A673 (cell line): ENCODE measurements at places on chromosomes 16 and 17. TPM values are rescaled to one million over a fixed set of nuclear protein-coding genes. Genes with fewer than 3 reads are reported as not detected.

Gene RAB37
- total RNA-seq = not detected in 2 replicates

GRCh38 chr16:10552998-10553491 is 27.4 kb downstream of the EMP2 start:
- H3K36me3 ChIP-seq = no peaks in the 10 kb centered on the region
- H3K27me3 ChIP-seq = no peaks in the 10 kb centered on the region
- no peak overlapping the region for H3K27ac ChIP-seq

DNA sequence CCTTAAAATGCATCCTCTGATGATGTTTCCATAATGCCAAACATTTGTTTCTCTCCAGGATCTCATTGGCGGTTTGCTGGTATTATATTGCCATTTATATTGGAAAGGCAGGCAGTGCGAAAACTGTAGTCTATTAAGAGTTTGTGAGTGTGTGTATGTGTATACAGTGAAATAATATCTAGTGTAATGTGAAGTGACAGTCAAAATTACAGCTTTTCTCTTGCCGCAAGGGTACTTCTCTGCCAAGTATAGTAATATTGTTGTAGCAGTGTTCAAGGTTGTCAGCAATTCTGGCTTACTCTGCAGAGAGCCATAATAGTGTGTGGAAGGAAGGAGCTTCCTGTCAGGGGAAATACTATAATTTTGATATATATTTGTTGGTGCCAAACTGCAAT is 178.6 kb downstream of the WWOX start:
- H3K27me3 ChIP-seq = no peaks in the 10 kb centered on the region
- no peak overlapping the region for H3K27ac ChIP-seq
- no peak overlapping the region for H3K4me3 ChIP-seq

Gene KRT16
- not detected in 2 replicates for total RNA-seq

DNA sequence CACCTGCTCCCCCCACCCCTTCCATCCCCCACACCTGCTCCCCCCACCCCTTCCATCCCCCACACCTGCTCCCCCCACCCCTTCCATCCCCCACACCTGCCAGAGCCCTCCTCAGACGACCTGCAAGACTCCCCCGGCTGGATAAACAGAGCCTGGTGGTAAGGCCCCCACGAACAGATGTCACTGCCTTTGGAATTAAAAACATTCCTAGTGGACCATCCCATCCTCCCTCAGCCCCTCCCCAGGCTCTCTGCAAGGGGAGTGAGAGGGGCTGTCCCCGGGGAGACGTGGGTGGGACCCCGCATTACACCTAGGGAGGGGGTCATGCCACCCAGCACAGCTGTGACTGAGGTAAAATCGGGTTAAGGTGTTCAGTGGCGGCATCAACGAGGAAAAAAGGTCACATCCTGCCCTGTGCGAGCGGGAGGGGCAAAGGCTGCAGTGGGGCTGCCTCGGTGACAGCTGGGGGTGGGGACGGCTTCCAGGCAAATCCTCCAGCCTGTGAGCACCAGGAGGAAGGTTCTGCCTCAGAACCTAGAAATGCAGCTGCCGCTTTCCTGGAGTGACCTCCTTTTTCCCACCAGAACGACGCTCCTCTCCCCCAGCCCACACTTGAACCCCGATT is 38.7 kb downstream of the TIMM22 start:
- no peaks in the 10 kb centered on the region for H3K36me3 ChIP-seq
- no peak for DNase-seq

GRCh38 chr17:57269598-57270255 is 13.4 kb downstream of the MSI2 start:
- no peak overlapping the region for H3K4me3 ChIP-seq
- H3K36me3 ChIP-seq = peaks cover 11% of the 10 kb centered on the region
- H3K4me1 ChIP-seq = no peaks in the 10 kb centered on the region
- no peak overlapping the region for H3K27ac ChIP-seq

- no peak overlapping the region for H3K4me3 ChIP-seq
- DNase-seq = no peak
- H3K4me1 ChIP-seq = peaks cover 20% of the 10 kb centered on the region
- no peak overlapping the region for H3K27ac ChIP-seq
These were observed 249.2 kb upstream of the GSE1 start for GRCh38 chr16:85363881-85364280.

DNA sequence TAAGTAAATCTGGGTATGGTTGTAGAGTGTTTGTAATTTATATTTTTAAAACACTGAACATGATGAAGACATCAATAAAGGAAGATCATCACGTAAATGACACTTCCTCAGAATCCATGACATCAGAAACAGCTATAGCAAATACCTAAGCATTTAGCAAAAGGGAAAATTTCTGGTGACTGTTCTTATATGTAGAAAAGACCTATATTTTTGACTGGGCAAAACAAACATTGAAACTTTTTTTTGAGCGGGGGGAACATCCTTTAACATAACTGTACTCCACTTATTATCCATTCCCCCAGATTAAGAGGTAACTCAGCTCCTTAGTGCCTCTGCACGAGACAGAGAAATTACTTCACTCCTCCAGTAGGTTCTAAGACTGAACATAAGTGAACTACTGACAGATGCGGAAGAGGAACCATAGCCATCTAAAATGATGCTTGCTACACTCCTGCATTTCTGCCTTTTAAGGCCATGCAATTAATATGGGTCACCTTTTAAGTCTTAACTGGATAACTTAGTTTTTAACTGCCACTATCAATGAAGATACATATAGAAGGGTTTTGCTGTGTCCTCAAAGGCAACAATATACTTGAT is 9.4 kb downstream of the CRYBA1 start:
- H3K4me1 ChIP-seq = peaks cover 20% of the 10 kb centered on the region
- no peak overlapping the region for H3K4me3 ChIP-seq
- H3K27ac ChIP-seq = no peak overlapping the region
- peaks cover 22% of the 10 kb centered on the region for H3K36me3 ChIP-seq

DNA sequence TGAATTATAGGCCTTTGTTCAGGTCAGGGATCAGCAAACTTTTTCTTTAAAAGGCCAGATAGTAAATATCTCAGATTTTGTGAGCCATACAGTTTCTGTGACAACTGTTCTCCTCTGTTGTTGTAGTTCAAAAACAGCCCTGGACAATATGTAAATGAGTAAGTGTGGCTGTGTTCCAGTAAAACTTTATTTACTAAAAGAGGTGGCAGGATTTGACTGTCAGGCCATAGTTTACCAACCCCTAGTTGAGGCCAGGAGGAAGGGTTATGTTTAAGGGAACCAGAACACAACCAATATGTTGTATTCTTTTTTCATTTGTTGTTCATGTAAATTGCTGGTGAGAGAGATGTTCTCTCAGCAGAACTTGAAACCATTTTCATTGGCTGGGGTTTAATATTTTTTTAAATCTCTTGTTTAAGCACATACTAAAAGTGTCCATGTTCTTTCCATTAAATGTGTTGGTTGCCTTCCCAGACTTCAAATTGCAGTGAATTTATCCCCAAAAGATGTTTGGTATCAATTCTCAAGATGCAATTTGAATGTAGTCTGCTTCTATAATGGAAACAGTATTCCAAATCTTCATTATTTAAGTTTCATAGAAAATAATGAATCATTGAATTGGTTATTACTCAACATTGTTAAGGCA is 260.3 kb downstream of the FTO start:
- H3K36me3 ChIP-seq = no peaks in the 10 kb centered on the region
- no peaks in the 10 kb centered on the region for H3K27me3 ChIP-seq
- peaks cover 20% of the 10 kb centered on the region for H3K4me1 ChIP-seq
- no peak overlapping the region for H3K4me3 ChIP-seq
- no peak for DNase-seq
- H3K27ac ChIP-seq = no peak overlapping the region

GRCh38 chr17:74295625-74296547 is 21.9 kb downstream of the DNAI2 start:
- no peak overlapping the region for H3K4me3 ChIP-seq
- DNase-seq = no peak
- no peak overlapping the region for H3K27ac ChIP-seq
- no peaks in the 10 kb centered on the region for H3K4me1 ChIP-seq
- H3K27me3 ChIP-seq = no peaks in the 10 kb centered on the region

DNA sequence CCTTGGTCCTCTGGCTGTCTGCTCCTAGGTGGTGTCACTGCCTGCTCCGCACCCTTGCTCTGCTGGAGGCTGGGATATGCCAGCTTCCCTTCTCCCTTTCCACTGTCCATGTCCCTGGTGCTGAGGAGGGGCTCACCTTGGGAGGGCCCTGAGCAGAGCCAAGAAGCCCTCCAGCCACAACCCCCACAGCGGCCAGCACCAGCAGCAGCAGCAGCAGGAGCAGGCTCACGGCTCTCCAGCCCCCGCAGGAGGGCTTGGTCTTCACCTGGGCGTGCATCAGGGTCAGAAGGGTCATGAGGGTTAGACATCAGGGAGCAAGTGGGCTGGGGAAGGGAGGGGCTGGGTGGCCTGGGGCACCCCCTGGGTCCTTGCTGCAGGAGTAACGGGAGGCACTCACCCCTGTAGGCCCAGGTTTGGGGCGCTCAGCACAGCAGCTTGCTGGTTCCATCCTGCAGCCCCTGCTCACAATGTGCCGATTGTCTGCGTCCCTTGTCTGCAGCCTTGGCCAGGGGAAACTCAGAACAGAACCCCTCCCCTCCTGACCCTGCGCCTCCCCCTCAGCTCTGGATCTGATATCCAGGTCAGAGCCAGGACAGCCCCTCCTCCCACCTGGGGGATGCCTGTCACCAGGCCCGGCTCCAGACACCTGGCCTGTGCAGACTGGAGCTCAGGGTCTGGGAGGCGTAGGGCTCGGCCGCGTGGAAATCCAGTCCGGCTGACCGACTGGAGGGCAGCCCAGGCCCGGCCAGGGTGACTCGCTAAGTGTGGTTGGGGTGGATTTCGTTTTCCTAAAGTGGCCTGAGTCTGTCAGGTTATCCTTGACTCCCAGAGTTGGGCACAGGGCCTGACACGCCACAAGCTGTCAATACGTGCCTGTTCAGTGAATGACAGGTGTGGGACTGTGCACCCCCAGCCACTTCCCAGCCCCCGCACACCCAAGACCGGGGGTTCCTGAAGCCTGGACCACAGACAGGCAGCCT is at the start of gene BRICD5:
TSS of gene BRICD5 (minus strand) at position 478 of the 980 bp plus-strand sequence. CDS start at position 448, 30 bp downstream.
- H3K36me3 ChIP-seq = peaks cover 31% of the 10 kb centered on the region
- no peak for DNase-seq
